ENCODE measurements at places on chromosomes 5 and 9. TPM values are rescaled to one million over a fixed set of nuclear protein-coding genes. Genes with fewer than 3 reads are reported as not detected.
A peak's percentile ranks its signal among the peaks of the same experiment; 100 is the strongest.

Gene SPOCK1
- 0.43 TPM for polyA plus RNA-seq

DNA sequence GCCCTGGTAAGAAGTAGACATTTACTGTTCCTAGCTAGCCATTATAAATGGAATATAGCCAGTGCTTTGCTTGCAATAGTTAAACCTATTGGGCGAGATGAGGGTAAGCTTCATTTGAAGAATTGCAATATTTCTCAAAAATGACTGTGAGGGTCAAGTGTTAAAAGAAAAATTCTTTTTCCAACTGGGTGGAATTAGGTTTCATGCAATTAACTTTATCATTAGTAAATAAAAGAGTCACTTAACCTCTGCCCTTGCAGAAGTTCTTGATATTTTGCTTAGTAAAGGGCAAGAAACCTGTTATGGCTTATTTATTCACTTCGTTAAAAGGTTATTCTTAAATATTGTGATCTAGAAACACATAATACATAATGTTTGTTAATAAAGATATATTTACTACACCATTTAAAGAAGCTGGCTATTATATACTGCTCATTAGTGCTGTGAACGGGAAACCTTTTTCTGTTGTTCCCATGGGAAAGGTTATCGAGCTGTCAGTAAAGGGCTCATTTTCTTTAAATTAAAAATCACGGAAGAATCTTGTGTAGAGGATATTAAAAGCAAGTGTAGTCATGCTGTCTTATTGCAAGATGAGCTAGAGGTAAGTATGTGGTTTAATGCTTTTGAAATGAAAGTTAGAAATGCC, 370.5 kb downstream of the CSNK1G3 start:
- DNase-seq: no peak

DNA sequence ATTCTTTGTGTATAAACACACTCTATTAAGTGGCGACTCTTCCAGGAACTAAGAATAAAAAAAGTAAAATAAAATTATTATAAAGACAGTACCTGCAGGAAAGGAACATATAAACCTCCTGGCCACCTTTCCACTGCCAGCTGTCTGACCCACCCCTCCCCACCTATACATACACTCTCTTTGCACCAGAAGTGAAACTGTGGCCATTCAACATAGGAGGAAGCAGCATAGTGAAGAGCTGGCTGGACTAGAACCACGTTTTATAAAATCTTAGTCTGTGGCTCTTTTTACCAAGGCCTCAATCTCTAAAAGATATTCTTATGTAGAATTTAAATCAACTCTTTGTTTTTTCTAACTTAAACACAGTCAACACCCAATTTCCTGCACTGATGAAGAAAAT, 289.6 kb downstream of the GABRB2 start:
- DNase-seq: no peak

- DNase-seq: no peak
These were observed 173.0 kb downstream of the MSX2 start for GRCh38 chr5:174897281-174897950.

Gene IGIP
- polyA plus RNA-seq: 5.2 TPM

DNA sequence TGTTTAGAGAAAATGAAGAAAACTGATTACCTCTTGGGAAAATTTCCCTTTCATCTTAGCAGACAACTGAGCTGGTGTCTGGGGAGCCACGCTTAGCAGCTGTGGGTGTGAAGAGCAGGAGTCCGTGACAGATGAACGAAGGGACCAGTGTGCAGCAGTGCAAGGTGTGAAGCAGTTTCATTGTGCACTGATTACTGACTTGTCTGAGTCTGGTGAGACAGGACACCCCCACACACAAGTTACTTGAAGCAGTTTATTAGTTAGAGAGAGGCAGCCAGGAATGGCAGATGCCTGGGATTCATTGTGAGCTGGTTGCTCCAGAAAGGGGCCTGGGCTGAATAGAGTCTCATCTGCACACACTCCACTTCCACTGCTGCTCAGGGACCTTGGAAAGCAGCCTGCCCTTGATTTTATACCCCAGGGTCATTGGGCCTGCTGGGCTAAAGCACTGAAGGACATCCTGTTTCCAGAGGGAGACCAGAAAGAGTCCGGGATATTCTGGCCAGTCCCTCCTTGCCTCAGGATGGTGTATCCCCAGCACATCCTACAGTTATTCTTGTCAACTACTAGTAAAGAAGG, 47.4 kb downstream of the FBXL7 start:
- DNase-seq: no peak

Gene PCDHGA3
- 2.2 TPM for polyA plus RNA-seq

DNA sequence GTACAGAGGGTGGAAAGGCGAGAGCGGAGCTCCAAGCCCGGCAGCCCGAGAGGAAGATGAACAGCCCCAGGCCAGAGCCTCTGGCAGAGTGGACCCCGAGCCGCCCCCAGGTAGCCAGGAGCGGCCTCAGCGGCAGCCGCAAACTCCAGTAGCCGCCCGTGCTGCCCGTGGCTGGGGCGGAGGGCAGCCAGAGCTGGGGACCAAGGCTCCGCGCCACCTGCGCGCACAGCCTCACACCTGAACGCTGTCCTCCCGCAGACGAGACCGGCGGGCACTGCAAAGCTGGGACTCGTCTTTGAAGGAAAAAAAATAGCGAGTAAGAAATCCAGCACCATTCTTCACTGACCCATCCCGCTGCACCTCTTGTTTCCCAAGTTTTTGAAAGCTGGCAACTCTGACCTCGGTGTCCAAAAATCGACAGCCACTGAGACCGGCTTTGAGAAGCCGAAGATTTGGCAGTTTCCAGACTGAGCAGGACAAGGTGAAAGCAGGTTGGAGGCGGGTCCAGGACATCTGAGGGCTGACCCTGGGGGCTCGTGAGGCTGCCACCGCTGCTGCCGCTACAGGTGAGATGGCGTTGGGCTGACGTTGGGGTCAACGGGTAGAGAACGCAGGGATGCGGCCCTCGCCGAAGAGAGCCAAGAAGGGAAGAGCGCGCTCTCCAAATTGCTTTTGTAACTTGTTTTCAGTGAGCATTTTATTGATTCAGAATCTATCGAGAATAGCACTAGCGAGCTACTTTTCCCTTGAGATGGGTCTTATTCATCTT, at the start of gene PTGER4:
PTGER4 (plus strand) TSS at position 3 of the 769 bp plus-strand sequence. CDS start 1,079 bp downstream, outside the sequence.
- DNase-seq: no peak

Gene EFNA5
- polyA plus RNA-seq: 17.4 TPM

Gene GCNT4
- 0.98 TPM for polyA plus RNA-seq

Gene ADAMTS19
- 0.22 TPM for polyA plus RNA-seq

GRCh38 chr5:172044631-172045314, 38.3 kb upstream of the FBXW11 start:
- no peak for DNase-seq

GRCh38 chr5:6361101-6361500, 17.2 kb downstream of the MED10 start:
- no peak for DNase-seq

DNA sequence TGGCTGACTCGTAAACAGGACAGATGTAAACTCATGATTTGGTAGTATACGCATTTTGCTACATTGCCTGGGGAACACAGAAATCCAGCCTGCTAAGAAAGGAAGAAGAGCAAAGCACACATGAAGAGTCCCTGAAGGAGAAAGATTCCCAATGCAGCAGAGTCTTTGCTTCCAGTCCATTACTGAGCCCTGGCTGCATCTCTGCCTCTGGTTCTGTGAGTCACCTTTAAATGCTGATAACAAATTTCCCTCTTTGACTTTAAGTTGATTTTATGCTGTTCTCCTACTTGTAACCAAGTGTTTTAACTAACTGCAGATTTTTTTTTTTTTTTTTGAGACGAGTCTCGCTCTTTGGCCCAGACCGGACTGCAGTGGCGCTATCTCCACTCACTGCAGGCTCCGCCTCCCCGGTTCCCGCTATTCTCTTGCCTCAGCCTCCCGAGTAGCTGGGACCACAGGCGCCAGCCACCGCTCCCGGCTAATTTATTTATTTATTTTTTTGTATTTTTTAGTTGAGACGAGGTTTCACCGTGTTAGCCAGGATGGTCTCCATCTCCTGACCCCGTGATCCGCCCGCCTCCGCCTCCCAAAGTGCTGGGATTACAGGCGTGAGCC, 8.5 kb upstream of the PRXL2C start:
- DNase-seq: no peak

DNA sequence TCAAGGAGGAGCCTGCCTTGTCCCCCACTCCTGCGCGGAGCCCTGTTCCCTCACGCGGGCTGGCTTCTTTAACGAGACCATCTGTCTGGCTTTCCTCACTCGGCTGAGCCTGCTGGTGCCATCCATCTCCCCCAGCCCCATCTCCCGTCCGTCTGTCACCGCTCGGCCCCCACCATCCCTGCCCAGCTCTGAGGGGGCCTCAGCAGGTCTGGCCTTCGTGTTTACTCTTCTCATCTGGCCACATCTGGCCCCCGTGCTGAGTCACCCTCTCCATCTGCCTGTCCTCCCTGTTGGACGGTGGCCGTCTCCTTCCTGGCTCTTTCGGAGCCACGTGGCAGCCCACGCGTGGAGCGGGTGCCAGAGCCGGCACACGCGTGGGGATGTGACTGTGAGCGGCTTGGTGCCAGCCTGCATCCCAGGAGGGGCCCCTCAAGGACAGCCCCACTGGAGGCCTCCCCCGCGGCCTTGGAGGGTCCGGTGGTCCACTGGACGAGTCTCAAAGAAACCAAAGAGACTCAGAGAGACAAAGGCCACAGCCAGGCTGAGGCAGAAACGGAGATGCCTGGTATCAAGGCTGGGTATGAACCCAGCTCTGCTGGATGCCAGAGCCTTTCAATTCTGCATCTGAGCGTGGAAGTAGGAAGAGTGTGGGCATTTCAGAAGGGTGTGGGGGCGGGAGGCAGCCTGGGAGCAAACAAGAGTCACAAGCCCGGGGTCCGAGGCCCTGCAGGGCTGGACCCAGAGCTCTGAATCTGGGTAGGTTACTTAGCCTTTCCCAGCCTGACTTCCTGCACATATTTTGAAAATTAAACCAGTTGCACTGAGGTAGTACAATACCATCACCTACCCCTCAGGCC, 76.7 kb upstream of the UNC5A start:
- no peak for DNase-seq

Gene GFPT2
- polyA plus RNA-seq: 9.3 TPM

DNA sequence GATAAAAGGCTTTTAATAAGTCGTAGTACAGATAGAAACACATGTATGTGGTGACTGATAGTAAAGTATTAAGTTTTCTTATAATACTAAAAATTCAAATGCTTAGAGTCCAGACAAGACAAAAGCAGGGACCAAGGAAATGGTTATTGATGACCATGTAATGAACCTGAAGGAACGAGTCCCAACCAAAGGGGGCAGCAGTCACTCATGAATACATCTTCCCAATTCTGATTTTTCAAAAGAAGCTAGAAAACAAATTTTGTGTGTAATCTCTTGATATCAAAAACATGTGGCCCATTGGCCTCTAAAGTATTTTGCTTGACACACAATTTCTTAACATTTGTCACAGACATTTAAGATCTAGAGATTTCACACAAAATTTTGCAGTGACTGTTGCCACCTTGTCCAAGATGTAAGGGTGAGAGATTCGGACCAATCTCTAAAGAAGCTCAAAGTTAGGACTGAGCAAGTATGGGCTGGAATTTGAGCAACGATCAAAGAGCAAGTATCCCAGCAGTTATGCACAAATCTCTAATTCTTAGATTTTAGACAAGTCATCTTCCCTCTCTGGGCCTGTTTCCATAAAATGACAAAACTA, 66.8 kb downstream of the ARL15 start:
- DNase-seq: no peak

DNA sequence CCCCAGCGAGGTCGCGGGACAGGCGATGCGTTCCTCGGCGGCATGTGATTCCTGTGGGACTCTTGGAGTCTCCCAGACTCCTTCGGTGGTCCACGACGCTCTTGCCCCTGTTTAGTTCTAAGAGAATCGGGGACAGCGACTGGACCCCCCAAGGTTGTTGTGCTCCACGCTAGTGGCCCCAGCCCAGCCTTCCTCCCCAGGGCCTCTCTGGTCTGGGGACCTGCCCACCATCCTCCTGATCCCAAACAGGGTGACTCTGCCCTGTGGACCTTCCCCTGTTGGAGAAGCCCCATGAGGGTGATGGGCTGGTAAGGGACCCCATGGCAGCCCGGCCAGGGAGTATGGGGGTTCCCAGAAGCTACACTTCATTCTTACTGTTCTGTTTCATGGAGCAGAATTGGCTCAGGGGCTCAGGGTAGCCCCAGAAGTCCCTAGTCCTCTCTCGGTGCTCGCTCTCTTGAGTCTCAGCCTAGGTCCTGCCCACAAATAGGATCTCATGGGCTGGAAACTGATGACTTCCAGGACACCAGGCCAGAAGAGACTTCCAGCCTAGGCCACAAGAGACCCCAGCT, 880 bp downstream of the CARD19 start:
- no peak for DNase-seq

- DNase-seq: no peak
These were observed 32.4 kb downstream of the LHX3 start for GRCh38 chr9:136172412-136173079.

DNA sequence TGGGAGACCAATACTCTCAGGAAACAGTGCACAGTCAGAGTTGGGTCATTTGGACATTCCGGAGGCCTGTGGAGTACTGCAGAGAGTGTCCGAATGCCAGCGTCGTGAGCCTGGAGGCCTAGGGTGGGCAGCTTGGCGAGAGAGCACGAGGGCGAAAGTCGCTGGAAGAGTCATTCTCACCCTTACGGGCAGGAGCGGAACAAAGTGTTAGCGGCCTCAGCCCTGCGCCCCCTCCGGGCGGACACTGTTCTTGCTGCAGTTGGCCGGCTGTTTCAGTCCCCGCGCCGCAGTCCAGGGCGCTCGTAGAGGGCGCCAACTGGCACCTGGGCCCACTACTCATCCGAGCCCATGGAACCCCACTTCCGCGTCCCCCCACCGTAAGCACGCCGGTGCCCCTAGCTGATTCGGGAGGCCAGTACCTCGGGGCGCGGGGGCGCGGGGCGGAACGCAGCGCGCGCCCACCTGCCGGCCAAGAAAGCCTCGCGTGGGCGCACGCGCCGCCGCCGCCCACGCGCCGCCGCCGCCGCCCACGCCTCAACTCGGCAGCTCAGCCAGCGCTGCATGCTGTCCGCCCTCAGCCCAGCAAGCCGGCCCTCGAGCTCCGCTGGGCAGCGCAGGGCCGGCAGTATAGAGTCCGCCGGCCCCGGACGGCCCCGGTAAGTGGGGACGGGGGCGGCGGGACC, 99.7 kb upstream of the CCL21 start:
- no peak for DNase-seq

GRCh38 chr5:59798862-59799667, 94.5 kb downstream of the PDE4D start:
- DNase-seq: peak; percentile 29

DNA sequence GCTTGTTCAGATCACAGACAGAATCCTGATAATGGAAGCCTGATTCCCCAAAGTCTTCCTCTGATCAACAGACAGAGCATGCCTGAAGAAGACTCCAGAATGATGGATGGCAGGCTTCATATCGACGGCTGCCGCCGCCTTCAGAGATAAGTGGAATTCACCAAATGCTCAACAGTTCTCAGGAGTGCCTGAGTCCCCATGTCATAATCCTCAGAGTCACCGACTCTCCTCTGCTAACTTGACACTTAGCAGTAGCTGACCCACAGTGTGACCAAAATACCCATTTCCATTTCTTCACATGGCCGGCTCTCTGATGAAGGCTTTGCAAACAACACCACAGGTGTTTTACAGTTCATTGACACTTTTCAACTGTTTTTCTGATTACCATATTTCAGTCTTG, 58.7 kb downstream of the PRDM6 start:
- no peak for DNase-seq

GRCh38 chr5:107268241-107268640, 402.5 kb downstream of the EFNA5 start:
- no peak for DNase-seq

Gene TRIP13
- polyA plus RNA-seq: 11.8 TPM

Gene MRNIP
- 53.4 TPM for polyA plus RNA-seq
